ENCODE measurements at places on chromosomes 2 and 18. TPM values are rescaled to one million over a fixed set of nuclear protein-coding genes. Genes with fewer than 3 reads are reported as not detected.

- no peak for DNase-seq
Measured at GRCh38 chr2:2568411-2568810, 237.3 kb upstream of the MYT1L start.

The LRRC30 gene
- total RNA-seq, result not detected

The NCKAP5 gene
- total RNA-seq, result not detected

GRCh38 chr2:170461889-170462288 is 253.2 kb upstream of the SP5 start:
- DNase-seq, result no peak

The SMYD1 gene
- not detected for total RNA-seq

The M1AP gene
- total RNA-seq, result not detected

- DNase-seq, result no peak
Measured at GRCh38 chr2:126359494-126359893, 296.5 kb upstream of the GYPC start.

DNA sequence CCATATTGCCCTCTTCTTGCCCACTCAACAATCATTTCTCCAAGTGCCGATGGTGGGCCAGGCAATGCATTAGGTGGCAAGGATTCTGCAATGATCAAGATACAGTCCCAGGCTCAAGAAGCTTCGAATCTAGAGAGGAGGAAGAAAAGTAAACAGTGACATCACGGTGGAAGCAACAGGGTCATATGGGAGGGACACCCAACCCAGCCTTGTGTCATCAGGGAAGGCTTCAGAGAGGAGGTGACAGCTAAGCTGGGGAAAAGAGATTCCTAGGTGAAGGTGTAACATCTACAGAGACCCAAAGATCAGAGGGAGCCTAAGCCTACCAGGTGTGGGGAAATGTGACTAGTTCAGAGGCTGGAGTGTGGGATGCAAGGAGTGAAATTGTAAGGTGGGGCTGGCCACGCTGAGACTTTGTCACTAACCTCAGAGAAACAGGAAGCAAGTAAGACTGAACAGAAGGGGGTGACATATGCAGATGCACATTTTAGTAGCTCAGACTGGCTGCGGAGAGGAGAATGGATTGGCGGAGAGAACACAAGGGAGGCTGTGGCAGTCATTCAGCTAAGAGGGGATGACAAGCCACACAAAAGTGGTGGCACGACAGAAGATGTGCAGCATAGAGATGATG is 104.9 kb downstream of the ANKRD44 start:
- peak; percentile 58 for DNase-seq
